ENCODE measurements at places on chromosomes 4 and X.

GRCh38 chr4:169039251-169039954 lies 29.3 kb upstream of the CBR4 start:
- DNase-seq: no peak

DNA sequence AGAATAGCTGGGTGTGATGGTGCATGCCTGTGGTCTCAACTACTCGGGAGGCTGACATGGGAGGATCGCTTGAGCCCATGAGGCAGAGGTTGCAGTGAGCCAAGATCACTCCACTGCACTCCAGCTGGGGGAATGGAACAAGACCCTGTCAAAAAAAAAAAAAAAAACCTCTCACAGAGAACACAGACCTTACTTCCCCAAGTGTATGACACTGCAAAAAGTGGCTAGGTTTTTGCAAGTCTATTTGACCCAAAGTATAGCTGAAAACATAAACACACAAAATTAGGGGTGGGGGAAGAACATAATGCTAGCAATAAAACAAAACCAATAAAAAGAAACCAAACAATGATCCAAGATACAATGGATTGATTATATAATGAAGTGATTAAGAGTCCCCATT lies 6.7 kb downstream of the LAMP2 start:
- DNase-seq: no peak

DNA sequence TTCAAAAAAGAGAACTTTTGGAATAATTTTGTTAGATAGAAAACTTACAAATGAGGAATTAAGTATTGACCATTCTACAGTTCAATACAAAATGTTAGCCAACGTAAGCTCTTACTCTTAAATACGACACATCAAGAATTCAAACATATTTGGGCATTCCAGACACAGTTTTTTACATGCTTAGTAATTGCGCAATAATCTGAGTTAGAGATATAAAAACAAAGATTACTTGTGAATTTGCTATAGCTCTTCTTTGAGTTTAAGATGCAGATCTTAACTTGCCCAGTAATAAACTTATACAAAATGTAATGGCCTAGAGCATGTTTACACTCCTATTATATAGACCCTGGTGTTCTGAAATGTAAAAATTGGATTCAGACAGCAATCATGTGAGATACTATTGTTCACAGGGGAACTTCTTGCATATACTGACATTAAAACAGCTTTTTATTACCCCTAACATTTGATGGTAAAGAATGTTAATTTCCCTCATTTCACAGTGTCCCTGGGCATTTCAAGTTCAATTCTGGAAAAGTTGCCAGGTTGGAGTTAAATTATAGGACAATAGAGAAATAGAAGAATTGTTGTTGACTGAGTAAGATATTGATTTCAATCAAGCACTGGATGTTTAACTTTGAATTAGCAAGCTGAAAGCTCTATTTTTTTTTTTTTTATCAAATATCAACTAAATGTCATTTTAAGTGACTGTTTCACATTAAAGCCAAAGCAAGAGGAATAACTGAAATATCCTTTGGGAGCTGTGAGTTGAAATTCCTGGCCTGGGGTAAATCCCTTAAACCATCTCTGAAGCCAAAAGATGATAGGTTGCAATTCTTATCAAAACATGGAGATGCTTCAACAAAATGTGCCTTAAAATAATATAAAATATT lies 910 bp downstream of the HPGDS start:
- no peak for DNase-seq

- no peak for DNase-seq
These were observed 28.4 kb downstream of the GUCY1B1 start for GRCh38 chr4:155787113-155787710.

GRCh38 chr4:77805840-77806239 lies 13.3 kb downstream of the CNOT6L start:
- no peak for DNase-seq

DNA sequence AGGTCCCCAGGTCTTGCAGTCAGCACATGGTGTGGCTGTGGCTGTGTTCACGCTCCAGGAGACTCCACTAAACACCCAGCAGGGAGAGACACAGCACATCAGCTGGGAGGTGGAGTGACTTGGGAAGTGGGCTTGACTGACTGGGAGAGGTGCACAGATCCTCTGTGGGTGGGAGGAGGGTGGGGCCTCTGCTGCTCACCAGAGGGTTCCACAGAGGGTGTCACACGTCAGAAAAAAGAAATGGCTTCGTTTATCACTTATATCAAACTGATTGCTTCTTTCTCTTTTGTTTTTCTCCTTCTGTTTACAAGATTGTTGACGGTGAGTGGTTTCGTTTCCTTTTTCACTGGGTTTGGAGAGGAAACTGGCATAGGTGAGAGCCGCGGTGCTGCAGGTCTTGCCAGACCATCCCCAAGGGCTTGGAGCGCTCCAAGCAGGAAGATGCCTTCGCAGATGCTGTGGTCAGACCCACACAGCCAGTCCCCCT lies 24.8 kb upstream of the FAM193A start:
- DNase-seq: no peak

GRCh38 chr4:118842055-118842454 lies 6.1 kb upstream of the SEC24D start:
- no peak for DNase-seq

GRCh38 chrX:136907621-136908020 lies 27.1 kb upstream of the RBMX start:
- DNase-seq: no peak

DNA sequence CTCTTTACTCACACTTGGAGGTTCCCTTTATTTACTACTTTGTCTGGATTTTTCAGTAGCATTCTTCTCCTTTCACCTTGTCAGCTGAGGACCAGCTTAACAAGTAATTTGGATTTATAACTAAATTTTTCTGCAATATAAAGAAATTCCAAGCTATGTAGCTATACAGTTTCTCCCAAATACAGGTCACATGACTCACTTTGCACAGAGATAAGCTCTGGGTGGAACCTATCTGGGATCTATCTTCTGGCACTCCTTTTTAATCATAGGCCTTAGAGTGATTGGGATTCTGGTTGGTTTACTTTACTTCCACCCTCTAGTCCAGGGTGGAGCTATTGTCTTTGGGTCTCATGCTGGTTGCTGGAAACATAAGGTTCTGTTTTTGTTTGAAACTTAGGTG lies 34.9 kb upstream of the STK26 start:
- DNase-seq: no peak

- no peak for DNase-seq
These were observed 42.0 kb upstream of the HUWE1 start for GRCh38 chrX:53728506-53728905.

DNA sequence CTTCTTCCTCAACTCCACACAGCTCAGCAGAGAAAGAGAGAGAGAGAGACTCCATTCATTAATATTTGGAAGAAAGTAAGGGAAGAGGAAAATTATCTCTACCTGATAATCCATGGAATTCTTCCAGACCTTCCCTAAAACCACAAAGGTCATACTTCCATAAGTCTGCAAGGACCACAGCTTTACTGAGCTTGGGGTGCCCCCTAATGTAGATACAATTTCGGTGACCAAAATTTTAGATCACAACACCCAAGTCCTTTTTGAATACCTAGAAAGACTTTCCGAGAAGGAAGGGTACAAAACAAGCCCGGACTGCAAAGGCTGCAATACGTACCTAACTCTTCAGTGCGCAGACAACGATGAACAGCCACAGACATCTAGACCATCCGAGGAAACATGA lies 523.9 kb downstream of the GLUD2 start:
- no peak for DNase-seq

DNA sequence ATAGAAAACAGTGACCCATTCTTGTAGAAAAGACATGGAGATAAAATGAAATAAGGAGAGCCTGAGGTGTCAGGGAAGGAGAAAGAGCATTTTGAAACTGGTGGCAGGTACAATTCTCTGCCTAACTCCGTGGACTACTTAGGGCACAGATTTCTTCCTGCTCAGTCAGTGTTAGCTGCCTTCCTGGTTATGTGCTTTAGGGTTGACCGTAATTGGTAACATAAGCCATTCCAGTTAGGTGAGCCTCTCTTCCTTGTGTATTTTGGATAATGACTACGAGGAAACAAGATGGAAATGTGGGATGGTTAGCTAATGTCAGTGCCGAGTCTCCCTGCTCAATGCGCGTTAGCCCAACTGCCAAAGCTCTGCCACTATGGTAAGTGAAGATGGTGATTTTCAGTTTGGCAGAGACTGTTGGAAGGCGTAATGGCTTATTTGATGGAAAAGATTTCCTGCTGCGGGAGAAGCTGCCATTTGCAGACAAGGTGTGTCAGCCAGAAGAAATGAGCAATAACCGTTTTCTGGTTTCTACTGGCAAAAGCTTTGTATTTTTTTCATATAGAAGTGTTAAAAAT lies 174.1 kb downstream of the CBR4 start:
- no peak for DNase-seq

- no peak for DNase-seq
These were observed 43.9 kb downstream of the GABRB1 start for GRCh38 chr4:47075262-47075661.

- DNase-seq: no peak
These were observed 55.9 kb upstream of the NKX1-1 start for GRCh38 chr4:1462009-1462767.

GRCh38 chr4:153294631-153295030 lies 49.9 kb upstream of the MND1 start:
- DNase-seq: no peak

- DNase-seq: no peak
These were observed 363.2 kb downstream of the IL15 start for GRCh38 chr4:141999446-142000143.

GRCh38 chrX:11423362-11423818 lies 130.2 kb downstream of the AMELX start:
- DNase-seq: no peak

- no peak for DNase-seq
These were observed 161.2 kb downstream of the STK32B start for GRCh38 chr4:5212255-5213013.

GRCh38 chrX:9349572-9350494 lies 115.0 kb upstream of the TBL1X start:
- DNase-seq: no peak

DNA sequence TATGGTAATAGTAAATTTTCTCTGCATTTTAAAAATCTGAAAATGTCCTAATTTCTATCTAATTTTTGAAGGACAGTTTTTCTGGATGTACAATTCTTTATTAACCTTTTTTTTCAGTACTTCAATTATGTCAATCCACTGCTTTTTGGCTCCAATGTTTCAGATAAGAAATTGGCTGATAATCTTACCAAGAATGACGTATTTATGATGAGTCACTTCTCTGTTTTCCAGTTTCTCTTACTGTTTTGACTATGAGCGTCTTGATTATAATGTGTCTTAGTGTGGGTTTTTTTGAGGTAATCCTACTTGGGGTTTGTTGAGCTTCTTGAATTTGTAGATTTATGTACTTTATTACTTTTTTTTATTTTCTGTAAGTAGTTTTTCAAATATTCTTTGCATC lies 47.2 kb downstream of the UGT2B11 start:
- no peak for DNase-seq

All from ovary (tissue), 10 donors.